ENCODE measurements at places on chromosomes 6 and 20.
A peak's percentile ranks its signal among the peaks of the same experiment; 100 is the strongest.

- no peak for DNase-seq
Measured at GRCh38 chr6:135085700-135086413, 31.2 kb upstream of the HBS1L start.

DNA sequence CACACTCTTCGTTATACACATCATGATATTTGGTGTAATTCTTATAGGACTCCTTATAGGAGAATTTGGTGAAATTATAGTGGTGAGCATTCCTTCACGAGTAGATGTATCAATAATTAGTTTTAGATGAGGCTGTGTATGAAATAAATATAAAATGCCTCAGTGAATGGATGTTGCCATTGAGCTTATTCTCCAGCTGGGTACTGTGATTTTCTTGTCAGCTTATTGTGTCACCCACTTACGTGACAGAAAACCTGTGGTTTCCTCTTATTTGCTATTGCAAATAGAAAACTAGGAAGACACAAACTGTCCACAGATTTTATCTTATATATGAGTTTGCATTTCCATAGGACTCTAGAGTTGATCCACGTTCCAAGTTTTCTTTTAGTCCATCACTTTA, 439.9 kb upstream of the RNF217 start:
- DNase-seq, result no peak

- no peak for DNase-seq
Measured at GRCh38 chr20:1381753-1382591, 10.9 kb downstream of the FKBP1A start.

DNA sequence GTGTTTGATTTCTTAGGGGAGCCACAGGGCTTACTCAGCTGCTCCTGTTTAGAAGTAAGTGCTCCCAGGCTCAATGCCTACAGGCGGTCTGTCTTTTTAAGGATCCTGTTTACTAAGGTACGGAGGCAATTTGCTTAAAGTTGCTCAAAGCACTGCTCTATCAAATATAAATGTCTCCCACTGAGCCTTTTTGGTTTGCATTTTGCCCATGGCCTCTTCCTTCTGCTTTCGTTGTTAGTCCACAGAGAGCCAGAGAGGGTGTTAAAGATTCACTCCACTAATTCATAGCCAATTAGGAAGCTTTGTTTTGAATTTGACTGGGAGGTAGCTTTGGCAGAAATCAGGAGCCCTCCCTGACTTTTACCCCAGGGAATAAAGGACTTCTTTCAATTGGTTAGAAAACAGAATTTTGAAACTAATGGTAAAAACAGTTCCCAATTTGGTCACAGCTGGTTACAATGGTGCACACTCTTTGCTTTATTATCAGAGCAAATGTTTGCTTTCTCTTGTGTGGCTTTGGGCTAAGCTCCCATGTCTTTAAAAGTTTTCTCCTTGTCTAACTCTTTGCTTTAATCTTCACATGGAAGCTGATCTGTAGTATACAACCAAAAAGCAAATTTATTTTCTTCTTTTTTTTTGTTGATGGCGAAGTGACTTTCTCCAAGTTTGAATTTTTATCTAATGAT, 126.2 kb downstream of the IMPG1 start:
- DNase-seq, result no peak

- DNase-seq, result no peak
Measured at GRCh38 chr20:61449057-61449609, 197.1 kb downstream of the CDH4 start.

- no peak for DNase-seq
Measured at GRCh38 chr6:118122161-118122725, 215.2 kb downstream of the SLC35F1 start.

DNA sequence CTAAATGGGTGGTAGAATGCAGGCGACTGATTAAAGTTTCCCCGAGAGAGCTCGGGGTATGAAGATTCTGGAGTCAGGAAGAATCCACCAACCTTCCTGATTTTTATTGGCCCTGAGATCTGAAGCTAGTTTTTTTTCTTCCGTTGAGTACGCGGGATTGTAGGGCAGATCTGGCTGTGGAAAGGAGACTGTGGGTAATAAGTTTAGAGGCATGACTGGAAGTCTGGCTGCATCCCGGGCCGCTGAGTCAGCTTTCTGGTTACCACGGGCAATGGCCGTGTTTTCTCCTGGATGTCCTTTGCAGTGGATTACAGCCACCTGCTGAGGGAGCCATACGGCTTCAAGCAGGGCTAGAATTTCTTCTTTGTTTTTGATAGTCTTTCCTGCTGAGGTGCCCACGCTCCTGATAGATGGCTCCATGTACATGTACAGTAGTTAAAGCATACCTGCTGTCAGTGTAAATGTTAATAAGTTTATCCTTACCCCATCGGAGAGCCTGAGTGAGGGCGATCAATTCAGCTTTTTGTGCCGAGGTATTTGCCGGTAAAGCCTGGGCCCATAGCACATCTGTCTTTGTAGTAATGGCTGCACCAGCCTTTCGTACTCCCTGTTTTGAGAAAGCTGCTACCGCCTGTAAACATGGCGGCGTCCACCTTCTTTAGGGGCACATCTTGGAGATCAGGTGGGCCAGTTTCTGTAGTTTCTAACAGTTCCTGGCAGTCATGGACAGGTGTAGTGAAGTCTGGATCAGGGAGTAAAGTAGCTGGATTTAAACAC, 154.0 kb downstream of the TRIM27 start:
- no peak for DNase-seq

GRCh38 chr20:32009564-32009963, 674 bp upstream of the CCM2L start:
- DNase-seq, result no peak

DNA sequence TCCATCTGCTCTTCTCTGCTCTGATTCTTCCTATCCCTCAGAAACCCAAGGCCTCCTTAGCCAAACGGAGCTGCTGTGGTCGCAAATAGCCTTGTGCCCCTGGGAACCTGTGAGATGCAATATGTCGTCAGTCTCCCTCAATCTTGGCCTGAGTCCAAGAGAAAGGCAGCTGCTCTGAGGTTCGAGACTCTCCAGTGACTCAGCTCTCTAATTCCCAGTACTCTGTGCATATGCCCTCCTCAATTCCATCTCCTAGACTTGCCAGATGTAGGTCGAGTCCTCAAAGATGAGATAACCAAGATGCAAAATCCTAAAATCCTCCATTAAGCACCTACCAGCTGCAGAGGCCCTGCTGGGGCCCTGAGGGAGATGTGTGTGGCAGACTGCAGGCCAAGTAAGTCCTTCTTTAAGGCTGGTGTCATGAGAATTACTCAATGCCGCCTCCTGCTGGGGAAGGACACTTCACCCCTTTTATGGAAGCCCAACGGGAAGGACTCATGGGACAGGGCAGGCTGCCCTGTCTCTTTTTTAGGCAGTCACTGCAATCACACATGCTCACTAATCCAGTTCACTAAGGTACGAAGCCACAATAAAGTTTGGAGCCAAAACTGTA, 28.5 kb downstream of the C6orf15 start:
- peak; percentile 35 for DNase-seq

- DNase-seq, result no peak
Measured at GRCh38 chr6:5174756-5175549, 85.8 kb downstream of the LYRM4 start.

DNA sequence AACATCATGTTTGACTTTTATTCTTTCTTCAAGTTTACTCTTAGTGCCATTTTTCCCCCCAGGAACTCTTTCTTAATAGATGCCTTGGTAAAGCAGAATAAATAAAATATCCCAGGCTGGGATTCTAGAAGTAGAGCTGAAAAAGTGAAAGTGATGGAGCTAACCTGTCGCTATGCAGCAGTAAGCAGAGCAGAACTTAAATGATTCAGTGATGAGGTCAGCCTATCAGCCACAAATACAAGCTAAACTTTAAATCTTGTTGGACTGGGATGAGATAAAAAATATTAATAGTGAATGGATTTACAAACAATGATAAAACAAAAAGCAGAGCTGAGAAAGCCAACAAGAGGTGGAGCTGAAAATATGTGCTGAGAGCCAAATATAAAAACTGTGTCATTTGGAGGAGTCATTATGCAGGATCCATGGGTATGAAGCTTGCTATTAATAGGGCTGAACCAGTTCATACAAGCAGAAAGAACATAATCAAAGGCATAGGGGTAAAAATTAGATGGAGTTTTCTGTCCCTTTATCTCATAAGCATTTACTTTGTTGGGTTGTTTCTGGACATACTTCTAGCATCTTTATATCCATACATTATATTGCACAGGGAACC, 877.8 kb downstream of the EPHA7 start:
- no peak for DNase-seq

- DNase-seq, result no peak
Measured at GRCh38 chr6:25403150-25403549, 124.0 kb downstream of the CARMIL1 start.

- no peak for DNase-seq
Measured at GRCh38 chr6:167229586-167229985, 61.5 kb upstream of the UNC93A start.

All from activated T-cell treated with anti-CD3 and anti-CD28 coated beads for 48 hours (primary cell).